ENCODE measurements at places on chromosomes 5 and 9.
A peak's percentile ranks its signal among the peaks of the same experiment; 100 is the strongest.

DNA sequence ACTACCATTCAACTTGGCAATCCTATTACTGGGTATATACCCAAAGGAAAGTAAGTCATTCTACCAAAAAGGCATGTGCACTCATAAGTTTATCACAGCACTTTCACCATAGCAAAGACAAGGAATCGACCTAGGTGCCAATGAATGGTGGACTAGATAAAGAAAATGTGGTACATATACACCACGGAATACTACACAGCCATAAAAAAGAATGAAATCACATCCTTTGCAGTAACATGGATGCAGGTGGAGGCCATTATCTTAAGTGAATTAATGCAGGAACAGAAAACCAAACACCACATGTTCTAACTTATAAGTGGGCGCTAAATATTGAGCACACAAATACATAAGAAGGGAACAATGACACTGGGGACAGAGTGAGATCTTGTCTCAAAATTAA, 65.8 kb upstream of the SUB1 start:
- DNase-seq: no peak

DNA sequence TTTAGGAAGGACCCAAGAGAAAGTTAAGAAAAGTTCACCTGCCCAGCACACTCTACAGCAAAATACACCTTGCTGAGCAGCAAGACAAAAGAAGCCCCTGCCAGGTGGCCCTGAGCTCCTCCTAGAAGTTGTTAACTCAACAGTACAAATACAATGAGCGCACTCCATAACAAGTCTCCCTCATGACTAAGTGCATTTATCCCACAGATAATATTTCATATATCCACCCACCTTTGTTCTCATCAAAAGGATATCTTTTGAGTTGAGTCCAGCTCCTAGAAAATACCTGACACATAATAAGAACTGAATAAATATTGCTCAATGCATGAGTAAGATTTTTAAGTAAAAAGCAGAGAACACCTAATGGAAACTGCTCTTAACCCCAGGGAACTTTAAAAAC, 73.3 kb downstream of the ABCA1 start:
- no peak for DNase-seq

DNA sequence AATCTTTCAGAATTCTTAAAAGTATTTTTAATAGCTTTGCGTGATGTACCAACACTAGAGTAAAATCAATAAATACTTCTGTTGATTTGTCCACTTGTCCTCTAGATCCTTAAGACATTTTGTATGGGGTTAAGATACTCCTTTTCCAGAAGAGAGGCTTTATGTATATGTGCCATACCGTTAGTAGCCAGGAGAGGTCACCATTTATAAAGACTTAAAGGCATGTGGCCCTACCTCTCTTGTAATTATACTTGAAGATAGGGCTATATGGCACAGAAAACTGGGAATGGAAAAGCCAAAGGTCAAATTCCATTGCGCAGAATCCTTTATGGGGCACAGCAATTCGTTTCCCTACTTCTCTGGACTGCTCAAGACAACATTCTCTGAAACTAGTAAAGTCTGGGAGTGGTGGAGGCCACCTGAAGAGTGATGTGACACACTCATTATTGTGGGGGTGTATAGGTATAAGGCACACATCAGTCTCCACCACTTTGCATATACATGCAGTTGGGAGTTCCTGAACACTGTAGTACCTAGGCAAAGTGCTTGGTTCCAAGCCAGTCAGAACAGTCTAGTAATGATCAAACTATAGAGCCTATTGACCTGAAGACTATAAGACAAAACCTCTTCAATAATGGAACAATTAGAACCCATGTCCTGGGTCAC, 140.1 kb upstream of the FBXL17 start:
- DNase-seq: no peak

- DNase-seq: no peak
Measured at GRCh38 chr5:1805736-1806135, 4.5 kb downstream of the NDUFS6 start.

DNA sequence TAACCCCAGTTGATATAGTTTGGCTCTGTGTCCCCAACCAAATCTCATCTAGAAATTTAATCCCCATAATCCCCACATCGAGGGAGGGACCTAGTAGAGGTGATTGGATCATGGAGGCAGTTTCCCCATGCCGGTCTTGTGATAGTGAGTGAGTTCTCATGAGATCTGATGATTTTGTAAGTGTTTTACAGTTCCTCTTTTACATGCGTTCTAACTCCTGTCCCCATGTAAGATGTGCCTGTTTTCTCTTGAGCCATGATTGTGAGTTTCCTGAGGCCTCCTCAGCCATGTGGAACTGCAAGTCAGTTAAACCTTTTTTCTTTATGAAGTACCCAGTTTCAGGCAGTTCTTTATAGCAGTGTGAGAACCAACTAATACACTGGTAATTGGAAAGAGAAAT, 73.6 kb downstream of the CDH12 start:
- no peak for DNase-seq

- no peak for DNase-seq
Measured at GRCh38 chr9:35940458-35941407, 17.2 kb downstream of the OR2S2 start.

- DNase-seq: peak; percentile 32
Measured at GRCh38 chr9:115444959-115445358, 327.0 kb upstream of the TNC start.

DNA sequence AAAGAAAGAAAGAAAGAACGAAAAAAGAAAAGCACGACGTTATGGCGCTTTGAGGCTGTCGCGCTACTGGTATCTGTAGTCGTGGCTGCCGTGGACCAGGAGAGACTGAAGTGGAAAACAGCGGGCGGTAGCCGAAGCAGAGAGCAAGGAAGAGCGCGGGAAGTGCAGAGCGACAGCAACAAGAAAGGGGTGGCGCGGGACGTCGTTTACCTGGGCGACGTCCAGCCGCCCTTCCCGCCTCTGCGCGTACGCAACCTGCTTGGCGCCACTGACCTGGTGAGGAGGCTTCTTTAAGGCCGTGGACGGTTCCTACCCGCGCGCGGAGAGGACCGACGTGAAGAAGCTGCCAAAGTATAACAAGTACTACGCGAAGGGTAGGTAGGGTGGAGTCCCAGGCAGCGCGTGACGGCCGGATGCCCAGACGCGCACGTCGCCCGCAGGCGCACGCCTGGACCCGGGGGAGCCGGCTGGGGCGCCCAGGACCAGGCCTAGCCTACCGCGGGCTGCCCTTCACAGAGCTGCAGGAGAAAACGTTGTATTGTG, 15.4 kb downstream of the CCL28 start:
- peak; percentile 14 for DNase-seq

DNA sequence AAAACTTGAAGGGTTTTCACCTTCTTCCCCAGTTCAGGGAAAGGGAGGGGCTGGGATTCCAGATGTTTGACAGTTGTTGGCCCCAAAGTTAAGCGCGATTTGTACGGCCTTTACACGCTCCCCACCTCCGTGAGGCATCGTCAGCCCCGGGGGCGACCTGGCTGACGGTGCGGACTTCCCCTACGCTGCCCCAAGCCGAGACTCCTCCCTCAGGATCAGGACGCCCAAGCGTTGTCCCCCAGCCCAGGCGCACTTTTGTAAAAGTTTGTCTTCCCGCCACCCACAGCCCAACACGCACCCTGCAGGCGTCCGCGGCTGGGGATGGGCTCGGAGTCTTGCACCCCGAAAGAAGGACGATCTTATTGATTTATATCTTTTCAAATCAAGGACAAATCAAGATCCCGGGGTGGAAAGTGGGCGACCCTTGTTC, 713 bp downstream of the MOB3B start:
- DNase-seq: peak; percentile 68

DNA sequence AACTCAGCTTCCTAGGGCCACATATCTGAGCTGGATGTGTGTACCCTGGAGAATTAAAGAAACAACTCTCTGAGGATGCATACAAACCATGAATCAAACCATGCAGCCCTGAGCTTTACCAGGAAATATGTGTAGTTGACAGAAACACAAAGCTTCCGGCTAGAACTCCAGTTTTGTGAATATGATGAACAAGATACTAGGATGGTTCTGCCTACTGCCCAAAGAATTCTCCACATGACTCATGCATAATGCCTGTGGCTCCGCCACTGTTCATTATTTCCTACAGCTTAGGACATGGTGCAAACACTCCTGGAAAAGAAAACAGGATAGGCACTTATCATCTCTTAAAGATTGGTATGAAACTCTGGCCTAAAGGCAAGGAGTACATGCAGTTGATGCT, 343.4 kb downstream of the DNAH5 start:
- no peak for DNase-seq

- no peak for DNase-seq
Measured at GRCh38 chr5:173354645-173355044, 26.4 kb upstream of the STC2 start.

DNA sequence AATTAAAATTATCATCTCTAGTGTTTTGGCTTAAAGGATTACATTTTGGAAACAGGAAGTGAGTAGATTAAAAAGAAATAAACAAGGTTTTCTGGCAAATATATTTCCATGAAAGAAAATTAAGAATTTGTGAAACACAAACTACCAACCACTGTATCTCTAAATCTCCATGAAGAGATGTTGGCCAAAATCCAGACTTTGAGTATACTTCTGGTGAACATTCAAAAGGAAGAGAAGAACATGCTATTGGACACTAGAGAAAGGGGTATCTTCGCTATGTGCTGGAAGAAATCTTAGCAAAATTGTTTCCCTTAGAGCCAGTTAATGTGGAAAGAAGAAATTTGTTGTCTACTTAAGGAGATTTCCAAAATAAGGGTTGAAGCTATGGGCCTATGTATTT, 710.4 kb upstream of the CTNND2 start:
- DNase-seq: no peak

- DNase-seq: no peak
Measured at GRCh38 chr5:181204113-181204825, 727 bp downstream of the TRIM7 start.

GRCh38 chr5:178590141-178590923, at the start of gene COL23A1:
TSS of gene COL23A1 (minus strand) at chr5:178590393.
- DNase-seq: peak; percentile 33

DNA sequence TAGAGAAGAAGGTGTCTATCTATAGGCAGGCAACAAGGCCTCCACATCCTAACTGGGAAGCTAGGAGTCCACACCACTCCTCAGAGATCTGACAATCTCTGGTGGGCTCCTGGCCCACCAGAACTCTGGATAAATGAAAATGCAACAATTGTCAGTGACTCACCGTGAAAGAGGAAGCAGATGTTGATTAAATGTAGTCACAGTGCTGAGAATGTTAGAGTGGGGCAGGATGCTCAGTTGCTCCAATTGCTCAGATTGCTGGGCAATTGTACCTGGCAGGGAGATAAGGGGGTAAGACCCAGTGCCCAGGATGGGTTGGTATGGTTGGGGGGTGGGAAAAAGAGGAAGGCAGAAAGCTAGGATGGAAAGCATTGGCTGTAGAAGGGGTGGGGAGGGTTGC, 4.3 kb downstream of the CCL19 start:
- no peak for DNase-seq

- DNase-seq: no peak
Measured at GRCh38 chr5:150152636-150153462, 2.8 kb downstream of the PDGFRB start.
